ENCODE measurements at places on chromosomes 2 and 18.

GRCh38 chr2:174759381-174760065, 4.7 kb downstream of the CHRNA1 start:
- DNase-seq: no peak

- no peak for DNase-seq
Observed at GRCh38 chr2:65413610-65414009, 18.8 kb downstream of the SPRED2 start.

- DNase-seq: no peak
Observed at GRCh38 chr2:98241592-98241991, 104.7 kb upstream of the CNGA3 start.

DNA sequence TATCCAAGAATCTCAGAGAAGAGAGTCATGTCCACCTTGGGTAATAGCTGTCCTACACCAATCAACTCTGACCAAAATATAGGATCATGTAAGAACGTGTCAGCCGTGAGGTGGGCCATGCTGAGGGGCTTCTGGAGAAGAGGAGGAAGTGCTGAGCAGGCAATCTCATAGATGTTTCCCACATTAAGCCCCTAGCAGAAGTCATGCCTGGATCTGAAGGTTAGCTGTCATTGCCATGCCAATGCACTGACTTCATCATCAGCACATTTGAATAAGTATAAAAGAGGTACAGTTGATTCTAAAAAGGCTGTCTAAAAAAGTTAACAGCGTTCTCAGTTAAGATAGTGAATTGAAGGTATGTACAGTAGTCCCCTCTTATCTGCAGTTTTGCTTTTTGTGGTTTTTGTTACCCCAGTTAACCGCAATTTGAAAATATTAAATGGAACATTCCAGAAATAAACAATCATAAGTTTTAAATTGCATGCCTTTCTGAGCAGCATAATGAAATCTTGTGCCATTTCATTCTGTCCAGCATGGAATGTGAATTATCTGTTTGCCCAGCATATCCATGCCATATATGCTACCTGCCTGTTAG, 67.2 kb upstream of the TMEM17 start:
- DNase-seq: no peak

GRCh38 chr2:25000503-25001324, 29.0 kb upstream of the DNAJC27 start:
- DNase-seq: no peak

- no peak for DNase-seq
Observed at GRCh38 chr18:69365658-69366057, 35.0 kb upstream of the DOK6 start.

- peak; percentile 39 for DNase-seq
Observed at GRCh38 chr2:43225788-43226557, 433 bp downstream of the ZFP36L2 start.

DNA sequence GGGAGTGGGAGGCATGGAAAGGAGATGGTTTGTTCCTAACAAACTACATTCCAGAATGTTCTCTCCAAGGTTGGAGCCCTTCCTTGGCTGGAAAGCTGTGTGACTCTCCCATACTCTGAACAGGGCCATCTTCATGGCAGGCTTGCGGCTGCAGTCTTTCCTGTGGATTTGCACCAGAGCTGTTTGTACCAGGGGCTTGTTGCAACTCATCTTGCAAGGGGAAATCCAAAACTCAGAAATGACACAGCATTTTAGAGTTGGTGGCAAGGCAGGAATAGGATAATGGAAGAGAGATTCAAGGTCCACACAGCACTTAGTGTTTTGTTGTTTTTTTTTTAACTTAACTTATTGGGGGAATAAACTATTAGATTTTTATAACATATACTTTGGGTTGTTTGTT, 73.7 kb upstream of the ZNF516 start:
- DNase-seq: no peak

- DNase-seq: no peak
Observed at GRCh38 chr2:177413703-177414102, 21.1 kb downstream of the AGPS start.

GRCh38 chr2:74007121-74007520, 22.4 kb downstream of the TET3 start:
- DNase-seq: no peak

DNA sequence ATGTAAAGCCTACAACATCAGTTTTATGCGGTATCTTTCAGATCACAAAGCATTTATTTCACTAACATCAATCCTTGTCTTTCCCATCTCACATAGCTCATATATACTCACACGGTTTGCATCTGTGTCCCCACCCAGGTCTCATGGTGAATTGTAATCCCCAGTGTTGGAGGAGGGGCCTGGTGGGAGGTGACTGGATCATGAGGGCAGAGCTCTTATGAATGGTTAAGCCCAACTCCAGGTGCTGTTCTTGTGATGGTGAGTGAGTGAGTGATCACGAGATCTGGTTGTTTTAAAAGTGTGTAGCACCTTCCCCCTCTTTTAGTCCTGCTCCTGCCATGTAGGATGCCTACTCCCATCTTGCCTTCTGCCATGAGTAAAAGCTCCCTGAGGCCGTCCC, 42.0 kb downstream of the PARD6G start:
- DNase-seq: no peak

- DNase-seq: no peak
Observed at GRCh38 chr2:10552871-10553245, 104.7 kb upstream of the ODC1 start.

- no peak for DNase-seq
Observed at GRCh38 chr2:42566837-42567321, 1.6 kb upstream of the MTA3 start.

DNA sequence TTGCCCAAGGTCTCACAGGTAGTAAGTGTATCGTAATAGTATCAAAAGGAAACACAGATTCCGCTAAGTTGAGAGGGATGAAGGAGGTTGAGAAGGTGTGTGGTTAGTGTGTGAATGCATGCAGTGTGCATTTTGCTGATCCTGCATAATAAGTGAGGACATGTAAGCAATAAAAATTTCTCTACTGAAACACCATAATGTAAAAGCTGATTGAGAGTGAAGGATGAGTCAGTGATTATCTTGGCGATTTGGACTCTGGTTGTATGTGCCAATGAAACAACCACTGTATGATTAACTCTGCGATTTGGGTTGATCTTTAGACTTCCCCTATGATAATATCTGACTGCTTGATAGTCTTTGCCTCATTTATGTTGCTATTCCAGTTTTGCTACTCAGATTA, 16.7 kb upstream of the ADGRF3 start:
- DNase-seq: no peak

DNA sequence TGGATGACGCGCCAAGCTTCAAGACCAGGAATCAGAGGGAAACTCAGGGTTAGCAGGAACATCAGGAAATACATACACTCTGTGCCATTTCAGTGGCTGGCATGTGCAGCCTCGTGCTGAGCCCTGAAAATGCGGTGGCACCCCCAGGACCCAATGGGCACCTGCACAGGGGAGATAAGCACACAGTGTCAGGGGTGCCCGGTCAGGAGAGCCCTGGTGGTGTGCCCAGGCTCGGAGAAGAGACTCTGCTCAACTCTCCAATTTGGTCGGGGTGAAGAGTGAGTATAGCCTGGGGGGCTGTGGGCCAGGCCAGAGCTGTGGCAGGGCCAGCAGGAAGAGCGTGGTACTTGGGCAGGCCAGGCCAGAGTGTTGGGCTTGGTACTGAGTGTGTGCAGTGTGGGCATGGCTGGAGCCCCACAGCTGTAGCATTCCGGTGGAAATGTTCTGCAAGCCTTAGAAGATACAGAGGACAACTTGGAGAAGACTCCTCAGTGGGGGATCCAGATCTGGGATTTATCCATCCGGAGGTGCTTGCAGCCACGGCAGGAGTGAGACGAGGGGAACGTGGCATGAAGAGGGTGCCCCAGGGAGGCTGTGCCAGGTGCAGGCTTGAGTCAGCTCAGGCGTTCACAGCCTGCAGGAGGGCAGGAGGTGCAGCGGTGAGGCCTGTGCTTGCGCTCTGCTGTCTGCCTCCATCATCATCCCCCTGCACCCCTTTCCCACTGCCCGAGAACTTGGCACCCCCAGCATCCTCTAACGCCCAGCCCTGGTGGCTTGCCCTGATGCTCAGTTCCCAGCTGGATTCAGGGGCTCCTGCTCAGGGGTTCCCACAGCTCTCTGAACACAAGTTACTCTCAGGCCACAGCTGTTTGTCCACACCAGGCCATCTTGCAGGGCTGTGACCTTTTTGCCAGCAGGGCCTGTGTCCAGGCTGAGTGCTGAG, 451.7 kb upstream of the HS6ST1 start:
- no peak for DNase-seq

DNA sequence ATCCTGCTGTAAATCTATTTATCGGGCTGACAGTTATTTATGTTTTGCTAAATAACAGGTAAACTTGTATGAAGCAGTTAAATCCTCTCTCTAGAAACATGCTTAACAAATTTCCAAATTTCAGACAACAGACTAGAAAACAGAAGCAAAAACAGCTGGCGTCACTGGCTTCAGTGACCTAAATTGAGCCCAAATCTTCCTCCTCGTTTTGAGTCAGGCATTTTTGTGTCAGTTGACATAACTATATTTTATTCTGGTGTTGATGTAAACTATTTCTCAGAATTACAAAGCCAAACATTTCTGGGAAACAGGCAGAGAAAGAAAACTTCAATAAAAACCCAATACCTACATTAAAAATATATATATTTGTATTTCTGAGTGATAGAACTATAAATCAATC, 21.7 kb downstream of the RBMS1 start:
- DNase-seq: no peak
